ENCODE measurements at places on chromosomes 7 and 10.
A peak's percentile ranks its signal among the peaks of the same experiment; 100 is the strongest.

DNA sequence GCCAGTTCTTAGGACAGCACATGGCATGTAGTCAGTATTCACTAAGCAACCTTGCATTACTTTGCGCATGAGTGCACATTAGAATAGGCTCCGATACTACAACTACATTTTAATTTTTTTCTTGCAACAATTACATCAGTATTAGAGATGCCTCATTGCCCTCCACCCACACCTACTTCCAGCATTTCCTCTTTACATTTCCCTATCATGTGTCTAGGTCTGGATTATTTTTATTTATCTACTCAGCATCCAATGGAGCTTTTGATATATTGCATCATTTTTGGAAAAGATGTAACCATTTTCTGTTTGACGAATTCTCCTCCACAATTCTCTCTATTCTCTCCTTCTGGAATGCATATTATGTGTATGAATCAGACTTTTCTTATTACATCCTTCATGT, 258.2 kb upstream of the GLI3 start:
- H3K36me3 ChIP-seq = peaks cover 2% of the 10 kb centered on the region
- DNase-seq = no peak
- no peak overlapping the region for H3K27ac ChIP-seq
- peaks cover 26% of the 10 kb centered on the region for H3K27me3 ChIP-seq
- H3K4me3 ChIP-seq = no peak overlapping the region

- no peak overlapping the region for H3K4me3 ChIP-seq
- H3K27ac ChIP-seq = no peak overlapping the region
These were observed 164.6 kb downstream of the TRIL start for GRCh38 chr7:28793381-28794085.

DNA sequence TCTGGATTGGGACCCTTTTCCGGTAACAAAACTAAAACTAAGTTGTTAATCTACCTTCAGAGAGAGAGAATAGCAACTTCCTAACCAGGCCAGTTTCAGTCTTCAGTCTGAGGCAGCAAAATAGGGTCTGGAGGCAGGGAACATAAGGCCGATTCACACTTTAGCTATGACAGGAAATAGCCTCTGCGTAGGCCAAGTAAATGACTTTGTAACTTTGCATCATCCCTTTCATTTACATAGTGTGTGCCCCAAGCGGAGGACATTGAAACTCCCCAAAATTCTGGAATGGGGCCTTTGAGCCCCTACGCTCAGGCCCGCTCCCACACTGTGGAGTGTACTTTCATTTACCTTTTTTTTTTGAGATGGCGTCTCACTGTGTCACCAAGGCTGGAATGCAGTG, 1.7 kb upstream of the UPP1 start:
- peak overlapping the region; percentile 50 for H3K4me3 ChIP-seq
- H3K4me1 ChIP-seq = peaks cover 85% of the 10 kb centered on the region
- peak; percentile 52 for DNase-seq
- H3K27me3 ChIP-seq = no peaks in the 10 kb centered on the region

DNA sequence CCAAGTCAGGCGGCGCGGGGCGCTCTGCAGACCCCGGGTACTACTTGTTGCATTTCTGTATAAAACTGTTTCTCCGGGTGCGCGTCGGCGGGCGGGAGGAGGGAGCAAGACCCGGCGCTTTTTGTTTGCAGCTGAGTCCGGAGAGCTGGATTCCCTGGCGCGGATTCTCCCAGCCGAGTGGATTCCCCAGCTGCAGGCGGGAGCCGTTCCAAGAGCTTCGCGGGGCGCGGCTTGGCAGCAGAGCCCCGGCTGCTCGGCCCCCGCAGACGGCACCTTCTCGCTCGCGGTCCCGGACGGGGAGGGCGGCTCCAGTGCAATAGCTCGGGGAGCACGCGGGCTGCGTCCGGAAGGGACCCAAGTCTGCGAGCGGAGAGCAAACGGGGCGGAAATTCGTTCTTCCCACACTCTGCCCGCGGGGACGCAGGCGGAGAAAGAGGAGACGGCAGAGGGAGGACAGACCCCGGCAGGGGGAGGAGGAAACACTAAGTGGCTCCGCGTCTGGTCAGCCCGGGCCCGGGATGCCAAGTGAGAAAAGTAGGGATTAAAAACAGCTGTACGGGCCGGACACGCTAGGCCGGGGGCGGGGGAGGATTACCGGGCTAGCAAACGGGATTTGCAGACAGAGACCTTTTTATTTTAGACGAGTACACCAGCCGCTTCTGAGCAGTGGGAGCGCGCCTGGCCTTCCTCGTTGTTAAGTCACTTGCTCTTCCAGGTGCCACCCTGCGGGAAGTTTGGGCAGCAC, at the start of gene TRIL:
Gene TRIL, minus strand, starts transcription at position 96 of the 745 bp plus-strand sequence. CDS start 284 bp downstream, outside the sequence.
- peak within 1 kb of the TSS; percentile 62 for H3K4me3 ChIP-seq
- DNase-seq = no peak
- peak within 1 kb of the TSS; percentile 42 for H3K27ac ChIP-seq
- H3K36me3 ChIP-seq = no peaks in the 10 kb centered on the region
- peaks cover 66% of the 10 kb centered on the region for H3K27me3 ChIP-seq

Data from activated T-cell treated with anti-CD3 and anti-CD28 coated beads, Interleukin-2, amount 50 U/mL, for 72 hours (primary cell).